ENCODE measurements at places on chromosomes 7 and 10.

DNA sequence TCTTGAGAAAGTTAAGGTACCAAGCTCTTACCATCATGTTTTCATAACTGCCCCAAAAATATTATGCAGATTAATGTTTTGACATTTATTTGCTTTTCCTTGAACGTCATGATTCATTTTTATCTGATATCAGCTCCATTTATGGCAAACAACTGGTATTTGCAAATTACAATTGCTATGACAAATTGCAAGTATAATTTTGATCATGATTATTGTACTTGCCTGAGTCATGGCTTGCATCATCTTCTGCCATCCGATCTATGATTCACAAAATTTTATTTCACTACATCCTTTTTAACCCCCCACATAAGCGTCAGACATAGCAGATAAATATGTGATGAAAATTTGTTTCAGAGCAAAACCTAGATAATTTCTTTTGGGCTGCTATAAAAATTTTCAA is 155.0 kb downstream of the STK31 start:
- peak; percentile 57 for DNase-seq

- DNase-seq, result no peak
Observed at GRCh38 chr10:27664461-27664860, 81.2 kb downstream of the MKX start.

- DNase-seq, result peak; percentile 63
Observed at GRCh38 chr7:127253281-127254162, 781 bp upstream of the GRM8 start.

DNA sequence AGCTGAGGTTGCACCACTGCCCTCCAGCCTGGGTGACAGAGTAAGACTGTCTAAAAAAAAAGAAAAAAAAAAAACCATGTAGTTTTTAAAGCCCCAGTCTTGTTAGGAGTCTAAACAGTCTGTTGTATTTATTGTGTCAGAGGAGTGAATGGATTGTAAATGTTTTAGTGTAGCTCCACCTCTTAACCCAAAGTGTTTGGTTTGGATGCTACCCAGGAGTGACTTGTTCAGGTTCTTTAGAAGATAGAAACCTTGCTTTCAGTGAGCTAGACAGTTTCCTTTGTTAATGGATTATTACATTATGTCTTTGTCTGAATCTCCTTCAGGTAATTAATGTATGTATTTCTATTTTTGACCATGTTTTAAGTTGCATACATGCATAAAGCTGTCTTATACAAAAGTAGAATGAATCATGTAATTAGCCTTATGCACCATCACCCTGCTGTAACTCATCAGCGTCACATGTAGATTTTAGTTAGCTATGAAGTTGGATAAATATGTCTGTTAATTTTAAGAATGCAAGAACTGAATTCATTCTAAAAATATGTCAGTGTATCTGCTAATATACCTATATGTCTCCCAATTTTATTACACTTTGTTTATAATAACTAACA is 97.7 kb downstream of the TAF3 start:
- DNase-seq, result peak; percentile 75

GRCh38 chr7:111043561-111043960 is 47.4 kb upstream of the LRRN3 start:
- DNase-seq, result no peak

DNA sequence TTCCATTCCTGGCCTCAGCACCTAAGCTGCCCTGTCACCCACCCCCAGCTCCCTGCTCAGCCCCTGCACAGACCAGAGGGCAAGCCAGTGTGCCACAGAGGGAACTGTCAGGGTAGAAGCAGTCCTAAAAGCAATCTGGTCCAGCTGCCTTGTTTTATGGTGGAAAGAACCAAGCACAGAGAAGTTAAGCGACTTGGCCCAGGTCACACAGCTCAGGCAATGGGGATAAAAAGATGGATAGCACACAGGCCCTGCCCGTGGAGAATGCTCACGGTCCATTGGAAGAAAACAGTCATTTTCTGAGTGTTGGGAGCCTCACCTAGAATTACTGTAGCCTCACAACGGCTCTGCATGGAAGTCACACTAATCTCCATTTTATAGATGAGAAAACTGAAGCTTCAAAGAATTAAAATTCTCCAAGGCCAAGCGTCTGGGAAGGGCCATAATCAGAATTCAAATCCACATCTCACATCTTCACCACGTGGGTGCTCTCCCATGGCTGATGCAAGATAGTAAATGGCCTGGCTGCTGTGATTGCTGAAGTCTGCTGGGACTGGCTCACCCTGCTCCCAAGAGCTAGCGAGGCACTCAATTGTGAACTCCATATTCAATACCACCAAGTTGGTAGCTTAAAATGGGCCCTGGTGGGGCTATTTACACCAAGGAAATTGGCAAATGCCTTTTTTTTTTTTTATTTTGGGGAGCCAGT is 26.8 kb downstream of the C10orf105 start:
- DNase-seq, result no peak

- no peak for DNase-seq
Observed at GRCh38 chr10:102595293-102595692, 49.0 kb upstream of the TRIM8 start.

GRCh38 chr7:144822223-144822622 is 13.6 kb downstream of the TPK1 start:
- DNase-seq, result no peak

DNA sequence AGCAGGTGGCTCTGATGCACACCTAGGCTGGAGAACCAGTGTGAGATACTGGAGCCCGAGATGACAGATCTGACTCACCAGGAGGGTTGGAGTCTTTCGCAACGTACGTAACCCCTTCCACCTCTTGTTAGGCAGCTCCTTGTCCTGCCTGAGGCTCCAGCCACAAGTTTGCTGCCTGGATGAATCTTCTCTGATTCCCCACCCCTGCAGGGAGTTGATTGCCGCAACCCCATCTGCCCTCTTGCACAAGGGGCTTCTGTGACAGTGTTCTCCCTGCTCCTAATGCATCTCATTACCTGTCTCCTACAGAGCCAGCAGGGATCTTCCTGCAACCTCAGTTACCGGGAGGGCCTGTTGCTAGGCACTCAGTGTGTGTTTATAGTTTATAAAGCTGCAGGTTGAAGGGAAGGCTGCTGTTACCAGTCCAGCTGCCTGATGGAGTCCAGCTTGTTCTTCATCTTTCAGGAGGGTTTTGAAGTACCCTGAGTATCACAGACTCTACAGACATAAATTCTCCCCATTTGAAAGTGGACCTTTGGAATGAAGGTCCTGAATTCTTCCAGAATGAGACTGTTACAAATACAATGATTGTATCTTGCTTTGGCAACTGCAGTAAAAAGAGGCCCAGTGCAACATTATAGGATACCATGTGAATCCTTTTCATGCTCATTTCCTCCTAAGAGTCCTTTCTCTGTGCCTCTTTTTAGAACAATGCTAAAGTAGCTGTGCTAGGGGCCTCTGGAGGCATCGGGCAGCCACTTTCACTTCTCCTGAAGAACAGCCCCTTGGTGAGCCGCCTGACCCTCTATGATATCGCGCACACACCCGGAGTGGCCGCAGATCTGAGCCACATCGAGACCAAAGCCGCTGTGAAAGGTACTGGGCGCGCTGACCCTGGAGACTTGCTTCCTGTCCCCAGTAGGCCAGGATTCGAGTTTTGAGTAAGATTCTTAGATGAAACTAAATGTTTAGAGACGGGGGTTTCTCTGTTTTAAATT is 6.5 kb downstream of the MDH2 start:
- DNase-seq, result peak; percentile 30
